ENCODE measurements at places on chromosomes 13 and 19. TPM values are rescaled to one million over a fixed set of nuclear protein-coding genes. Genes with fewer than 3 reads are reported as not detected.

Gene OR10H3
- not detected for total RNA-seq

Gene CD79A
- total RNA-seq, result not detected

DNA sequence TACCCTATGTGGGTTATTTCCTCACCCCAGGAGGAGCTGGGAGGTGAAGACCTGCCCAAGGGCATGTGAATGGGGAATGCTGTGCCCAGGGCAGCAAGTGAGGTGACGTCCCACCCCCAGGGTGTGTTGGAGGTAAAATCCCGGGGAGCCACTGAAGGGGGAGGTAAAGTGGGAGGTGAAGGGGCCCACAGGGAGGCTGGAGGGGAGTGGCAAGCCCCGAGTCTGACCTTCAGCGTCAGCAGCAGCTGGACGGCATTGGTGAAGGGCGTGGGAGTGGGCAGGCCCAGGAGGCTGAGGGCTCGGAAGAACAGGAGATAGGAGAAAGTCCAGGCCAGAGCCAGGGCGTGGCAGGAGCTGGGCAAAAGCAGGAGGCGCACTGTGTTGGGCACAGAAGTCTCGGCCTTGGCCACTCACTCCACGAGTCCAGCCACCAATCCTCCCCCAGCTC, 2.4 kb downstream of the MBOAT7 start:
- no peak for DNase-seq

DNA sequence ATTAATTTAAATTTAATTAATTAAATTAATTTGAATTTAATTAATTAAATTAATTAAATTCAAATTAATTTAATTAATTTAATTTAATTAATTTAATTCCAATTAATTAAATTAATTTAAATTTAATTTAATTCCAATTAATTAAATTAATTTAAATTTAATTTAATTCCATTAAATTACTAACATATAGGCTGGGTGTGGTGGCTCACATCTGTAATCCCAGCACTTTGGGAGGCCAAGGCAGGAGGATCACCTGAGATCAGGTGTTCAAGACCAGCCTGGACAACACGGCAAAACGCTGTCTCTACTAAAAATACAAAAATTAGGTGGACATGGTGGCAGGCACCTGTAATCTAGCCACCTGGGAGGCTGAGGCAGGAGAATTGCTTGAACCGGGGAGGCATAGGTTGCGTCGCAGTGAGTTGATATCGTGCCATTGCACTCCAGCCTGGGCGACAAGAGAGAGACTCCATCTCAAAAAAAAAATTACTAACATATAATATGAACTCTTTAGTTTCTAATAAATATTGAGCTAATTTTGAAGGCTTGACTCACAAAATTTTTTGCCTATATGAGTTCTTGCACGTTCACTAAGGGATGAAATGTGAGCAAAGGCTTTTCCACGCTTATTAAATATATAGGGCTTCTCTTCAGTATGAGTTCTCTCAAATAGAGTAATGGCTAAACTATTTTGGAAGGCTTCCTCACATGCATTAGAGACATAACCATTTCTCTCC, 9.0 kb upstream of the USP29 start:
- no peak for DNase-seq
